Vein endothelial cell (primary cell): ENCODE measurements at places on chromosomes 2 and 18. TPM values are rescaled to one million over a fixed set of nuclear protein-coding genes. Genes with fewer than 3 reads are reported as not detected.

The EVA1A gene
- total RNA-seq, result 41.2 and 62.9 TPM in 2 replicates

The ACSL3 gene
- total RNA-seq, result 78.1 and 89.9 TPM in 2 replicates

The OSBPL1A gene
- total RNA-seq, result 17.6 and 17.7 TPM in 2 replicates

The TMEM200C gene
- not detected in 2 replicates for total RNA-seq

The KIAA2012 gene
- total RNA-seq, result not detected in 2 replicates
